Naive thymus-derived CD8-positive, alpha-beta T cell (primary cell): ENCODE measurements at places on chromosomes 11 and 22. TPM values are rescaled to one million over a fixed set of nuclear protein-coding genes. Genes with fewer than 3 reads are reported as not detected.

The SYT8 gene
- not detected for polyA plus RNA-seq

The USH1C gene
- polyA plus RNA-seq = not detected

The PELI3 gene
- 2.7 TPM for polyA plus RNA-seq

- no peak for DNase-seq
Measured at GRCh38 chr11:4084406-4085125, 10.0 kb upstream of the RRM1 start.

GRCh38 chr11:36945384-36945783 lies 347.3 kb upstream of the RAG2 start:
- no peak for DNase-seq

DNA sequence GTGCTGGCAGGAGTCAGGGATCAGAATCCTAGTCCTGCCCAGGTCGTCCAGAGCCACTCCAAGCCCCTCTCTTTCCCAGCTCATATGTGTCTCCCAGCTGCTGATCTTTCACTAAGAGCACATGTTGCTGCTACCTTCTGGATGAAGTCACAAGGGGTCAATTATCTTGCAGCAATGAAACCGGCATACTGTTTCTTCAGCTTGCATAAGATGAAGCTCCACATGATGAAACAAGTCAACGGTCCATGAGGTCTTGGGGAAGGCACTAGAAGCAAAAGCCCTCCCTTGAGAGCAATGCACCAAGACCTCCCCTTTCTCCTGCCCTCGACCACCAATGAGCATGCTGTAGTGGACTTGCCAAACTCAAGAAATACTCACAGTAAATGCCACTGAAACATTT lies 148.9 kb downstream of the TENM4 start:
- DNase-seq = no peak
